ENCODE measurements at places on chromosomes 5 and 9.

DNA sequence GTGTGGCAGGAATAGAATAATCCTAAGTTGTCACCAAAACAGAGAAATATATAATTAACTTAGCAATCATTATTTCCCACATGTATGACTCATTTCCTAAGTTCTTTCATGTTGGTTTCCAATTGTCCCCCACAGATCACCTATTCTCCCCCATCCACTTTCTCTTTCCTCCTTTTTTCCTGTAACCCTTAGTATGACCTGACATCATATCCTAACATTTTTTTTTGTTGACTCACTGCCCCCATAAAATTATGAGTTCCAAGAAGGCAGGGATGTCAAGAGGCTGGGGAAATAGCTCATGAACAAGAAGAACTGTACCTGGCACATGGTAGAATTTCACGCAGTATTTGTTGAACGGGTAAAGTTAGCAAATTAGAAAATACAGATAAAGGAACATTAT is 186.7 kb downstream of the DCP2 start:
- DNase-seq = no peak

- DNase-seq = no peak
Observed at GRCh38 chr5:113034182-113034773, 57.7 kb downstream of the DCP2 start.

DNA sequence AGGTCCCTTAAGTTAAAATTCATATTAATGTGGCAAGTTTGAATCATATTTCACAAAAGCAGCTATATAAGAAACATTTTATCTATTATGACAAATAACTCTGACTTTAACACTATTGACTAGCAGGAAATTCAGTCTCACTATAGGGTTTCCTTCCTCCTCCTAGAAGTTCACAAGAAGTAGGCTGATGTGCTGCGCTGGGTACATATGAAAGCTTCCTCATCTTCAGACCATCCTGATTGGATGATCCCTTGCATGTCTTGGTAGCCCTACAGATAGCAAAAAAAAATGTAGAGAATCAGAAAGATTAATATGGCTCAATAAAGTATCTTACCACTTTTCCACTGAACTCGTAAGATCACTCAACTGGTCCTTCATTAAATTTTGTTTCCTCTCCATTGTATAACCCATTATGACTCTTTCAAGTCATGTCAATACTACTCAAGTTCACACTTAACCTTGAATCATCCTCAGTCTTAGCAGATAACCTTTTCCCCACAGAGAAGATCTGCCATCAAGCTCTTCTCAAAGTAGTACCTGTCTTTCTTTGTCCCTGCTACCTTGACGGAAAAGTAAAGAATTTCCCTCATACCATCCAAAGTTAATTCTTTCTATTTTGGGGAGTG is 11.5 kb upstream of the PSIP1 start:
- no peak for DNase-seq

DNA sequence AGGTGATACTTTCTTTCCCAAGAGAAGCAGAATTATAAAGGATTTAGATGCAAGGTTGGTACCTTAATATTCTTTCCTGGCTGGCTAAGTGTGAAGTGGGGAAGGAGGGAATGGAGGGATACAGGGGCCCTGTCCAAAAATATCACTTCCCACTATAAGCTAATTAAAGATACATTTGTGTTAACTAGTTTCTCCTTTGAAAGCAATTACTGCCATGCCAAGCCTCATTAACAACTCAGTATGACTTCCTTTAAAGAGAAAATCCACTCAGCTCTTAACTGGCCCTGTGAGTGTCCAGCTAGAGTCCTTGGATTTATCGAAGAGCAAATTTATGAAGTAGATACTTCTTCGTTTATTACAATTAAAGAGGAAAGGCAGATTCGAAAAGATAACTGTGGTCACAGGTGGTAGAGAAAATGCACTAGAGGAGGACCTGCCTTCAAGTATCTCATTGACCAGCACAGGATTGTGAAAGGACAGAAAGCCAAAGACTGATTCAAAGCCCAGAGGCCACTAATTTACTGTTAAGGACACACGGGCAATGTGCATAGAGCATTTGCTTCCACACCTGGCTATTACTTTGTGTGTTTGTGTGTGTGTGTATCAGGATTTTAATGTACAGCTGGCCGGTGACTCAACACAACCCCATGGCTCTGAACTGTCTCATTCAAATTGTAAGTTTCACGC is 11.2 kb upstream of the GLDC start:
- no peak for DNase-seq

DNA sequence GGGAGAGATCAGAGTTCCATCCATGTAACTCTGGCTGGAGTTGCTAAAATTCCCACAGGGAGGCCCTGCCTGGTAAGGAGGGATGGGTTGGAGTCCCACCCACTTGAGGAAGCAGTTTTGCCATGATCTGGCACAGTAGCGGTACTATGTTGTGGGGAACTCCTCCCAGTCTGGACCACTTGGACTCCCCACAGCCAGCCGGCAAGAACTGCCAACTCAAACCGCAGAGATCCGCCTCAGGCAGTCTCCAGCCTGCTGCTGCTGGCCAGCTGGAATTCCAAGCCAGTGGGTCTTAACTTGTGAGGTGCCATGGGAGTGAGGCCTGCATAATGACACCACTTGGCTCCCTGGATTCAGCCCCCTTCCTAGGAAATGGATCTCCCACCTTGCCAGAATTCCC is 151.9 kb downstream of the NDUFS4 start:
- no peak for DNase-seq

DNA sequence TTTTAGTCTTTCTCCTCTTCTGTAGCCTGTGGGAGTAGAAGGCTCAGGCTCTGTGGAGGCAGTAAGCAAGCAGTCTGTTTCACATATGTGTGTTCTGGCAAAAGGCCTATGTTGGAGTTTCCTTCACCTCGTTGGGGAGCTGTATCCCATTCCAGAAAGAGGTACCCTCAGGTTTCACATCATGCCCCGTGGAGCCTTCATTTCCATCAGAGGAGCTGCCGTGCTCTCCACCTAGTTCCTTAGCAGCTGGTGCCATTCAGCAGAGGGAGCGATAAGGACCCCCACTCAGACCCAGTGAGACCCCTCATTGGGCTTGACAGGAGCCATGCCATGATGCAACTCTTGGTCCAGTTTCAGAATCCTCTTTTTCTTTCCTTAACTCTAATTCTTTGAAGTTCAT is 50.6 kb upstream of the ANGPTL2 start:
- no peak for DNase-seq

DNA sequence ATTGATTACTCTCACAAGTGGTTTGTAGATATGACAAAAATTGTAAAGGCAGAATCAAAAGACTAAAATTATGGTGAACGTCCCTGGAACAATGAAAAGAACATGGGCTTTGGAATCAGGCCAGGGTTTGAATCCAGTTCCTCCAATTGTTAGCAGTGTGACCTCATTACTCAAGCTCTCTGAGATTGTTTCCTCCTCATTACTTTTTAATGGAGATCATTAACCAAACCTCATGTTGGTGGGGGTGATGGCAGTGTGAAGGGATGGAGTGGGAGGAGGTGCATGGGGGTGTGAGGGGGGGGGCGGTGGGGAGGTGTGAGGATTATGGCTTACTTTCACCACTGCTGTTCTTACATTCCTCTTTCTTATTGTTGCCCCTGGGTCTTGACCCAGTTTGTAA is 44.1 kb upstream of the FOXE1 start:
- no peak for DNase-seq
